MV-4-11 (cell line): ENCODE measurements at places on chromosomes 11 and 22.

GRCh38 chr22:45192701-45193187, 29.0 kb downstream of the NUP50 start:
- no peak for DNase-seq

- DNase-seq, result no peak
Observed at GRCh38 chr11:91871791-91872190, 352.8 kb upstream of the FAT3 start.

DNA sequence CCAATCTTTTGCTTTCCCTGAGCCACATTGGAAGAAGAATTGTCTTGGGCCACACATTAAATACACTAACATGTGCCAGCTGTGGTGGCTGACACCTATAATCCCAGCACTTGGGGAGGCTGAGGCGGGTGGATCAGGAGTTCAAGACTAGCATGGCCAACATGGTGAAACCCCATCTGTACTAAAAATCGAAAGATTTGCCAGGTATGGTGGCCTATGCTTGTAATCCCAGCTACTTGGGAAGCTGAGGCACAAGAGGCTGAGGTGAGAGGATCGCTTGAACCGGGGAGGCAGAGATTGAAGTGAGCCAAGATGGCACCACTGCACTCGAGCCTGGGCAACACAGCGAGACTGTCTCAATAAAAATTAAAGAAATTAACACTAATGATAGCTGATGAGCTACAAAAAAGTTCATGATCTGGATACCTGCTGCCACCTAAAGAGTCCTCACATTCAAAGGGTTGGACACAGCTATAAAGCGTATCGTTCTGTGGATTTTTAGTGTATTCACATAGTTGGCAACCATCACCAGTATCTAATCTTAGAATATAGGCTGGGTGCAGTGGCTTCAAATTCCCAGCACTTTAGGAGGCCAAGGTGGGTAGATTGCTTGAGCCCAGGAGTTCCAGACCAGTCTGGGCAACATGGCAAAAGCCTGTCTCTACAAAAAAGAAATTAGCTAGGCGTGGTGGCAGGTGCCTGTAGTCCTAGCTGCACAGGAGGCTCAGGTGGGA, 3.4 kb upstream of the LDHC start:
- DNase-seq, result no peak

DNA sequence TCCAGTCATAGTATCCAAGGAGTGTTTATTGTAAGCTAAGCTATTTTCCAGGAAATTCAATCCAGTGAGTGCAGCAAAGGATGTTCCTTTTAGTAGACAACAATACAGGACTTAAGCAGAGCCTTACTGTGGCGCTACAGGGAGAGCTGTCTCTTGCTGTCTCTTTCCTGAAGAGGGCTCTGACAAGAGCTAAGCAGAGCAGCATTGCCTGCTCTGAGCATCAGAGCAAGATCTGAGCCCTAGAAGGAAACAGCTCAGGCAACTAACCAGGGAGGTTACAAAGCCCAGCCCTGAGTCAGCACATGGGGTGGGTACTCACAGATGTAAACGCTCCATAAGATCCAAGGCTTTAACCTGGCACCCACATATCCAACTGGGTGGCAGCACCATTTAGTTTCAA, 8.0 kb downstream of the LAYN start:
- no peak for DNase-seq
